ENCODE measurements at places on chromosomes 5 and 9.

- no peak for DNase-seq
These were observed 199.0 kb upstream of the TARS1 start for GRCh38 chr5:33241802-33242201.

DNA sequence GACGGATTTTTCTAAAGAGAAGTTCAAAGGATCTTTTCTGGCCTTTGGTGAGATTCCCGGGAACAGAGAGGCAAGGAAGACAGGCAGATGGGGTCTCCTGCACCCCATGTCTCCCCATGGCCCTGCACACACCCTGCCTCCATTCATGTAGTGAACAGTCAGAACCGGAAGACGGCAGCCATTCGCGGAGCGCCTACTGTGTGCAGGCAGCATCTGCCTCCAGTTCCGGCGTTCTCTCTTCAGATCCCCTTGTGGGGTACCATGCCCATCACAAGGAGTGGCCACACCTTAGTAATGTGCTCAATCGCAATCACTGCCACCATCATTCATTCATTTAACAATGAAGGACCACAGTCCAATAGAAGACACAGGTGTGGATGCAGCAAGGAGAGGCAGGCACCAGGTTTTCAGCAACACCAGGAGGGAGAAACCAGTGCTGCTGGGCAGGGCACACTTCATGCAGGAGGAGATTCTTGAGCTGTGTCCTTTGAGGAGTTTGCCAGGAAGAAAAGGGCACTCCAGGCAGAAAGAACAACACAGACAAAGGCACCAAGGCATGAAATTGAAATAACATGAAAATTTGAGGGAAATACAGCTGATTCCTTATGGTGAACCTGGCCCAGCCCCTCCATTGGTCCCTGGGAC, 171.5 kb upstream of the PHYKPL start:
- DNase-seq = no peak

DNA sequence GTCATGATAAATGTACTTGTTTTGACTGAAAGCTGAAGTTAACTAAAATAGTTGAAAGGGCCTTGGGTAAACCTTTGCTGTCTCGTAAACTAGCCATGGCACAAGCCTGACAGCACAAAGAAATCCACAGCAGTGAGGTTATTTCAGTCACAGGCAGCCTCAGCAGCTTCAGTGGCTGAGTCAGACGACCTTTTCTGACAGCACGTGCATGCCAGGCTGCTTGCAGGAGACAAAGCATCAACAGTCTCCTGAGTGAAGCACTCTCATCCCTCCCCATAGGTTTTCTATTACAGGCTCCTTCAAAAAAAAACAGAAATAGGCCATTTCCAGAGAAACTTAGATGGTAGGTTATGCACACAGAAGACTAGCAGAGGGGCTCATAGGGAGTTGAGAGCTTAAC, 34.6 kb downstream of the OXCT1 start:
- no peak for DNase-seq

GRCh38 chr5:43000111-43000840, 39.8 kb downstream of the ANXA2R start:
- DNase-seq = no peak

DNA sequence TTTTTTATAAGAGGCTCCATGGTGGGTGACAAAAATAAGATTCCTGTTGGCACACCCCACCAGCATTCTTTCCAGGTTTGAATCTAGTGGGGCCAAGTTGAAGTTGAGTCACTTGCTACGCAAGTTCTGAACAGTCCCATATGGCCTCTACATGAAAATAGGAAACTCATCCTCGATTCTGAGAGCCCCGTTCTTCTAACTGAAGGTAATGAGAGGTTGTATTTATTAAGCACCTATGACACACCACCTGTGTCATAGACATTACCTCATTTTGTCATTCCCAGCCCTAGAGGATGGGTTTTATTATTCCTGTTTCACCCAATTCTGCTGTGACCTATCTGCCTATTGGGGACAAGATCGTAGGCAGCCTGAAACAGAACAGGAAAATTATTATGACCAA, 131.7 kb downstream of the ACTL7B start:
- DNase-seq = no peak
